ENCODE measurements at places on chromosomes 6 and 20. TPM values are rescaled to one million over a fixed set of nuclear protein-coding genes. Genes with fewer than 3 reads are reported as not detected.

The PRR18 gene
- not detected for total RNA-seq

The LINC00237 gene
- not detected for total RNA-seq

The VWA7 gene
- 3.0 TPM for total RNA-seq

The SEL1L2 gene
- total RNA-seq = not detected

- H3K27me3 ChIP-seq = peaks cover 13% of the 10 kb centered on the region
- H3K27ac ChIP-seq = no peak overlapping the region
- H3K4me1 ChIP-seq = no peaks in the 10 kb centered on the region
- no peak for DNase-seq
Measured at GRCh38 chr20:34984756-34985261, 29.1 kb downstream of the MYH7B start.

DNA sequence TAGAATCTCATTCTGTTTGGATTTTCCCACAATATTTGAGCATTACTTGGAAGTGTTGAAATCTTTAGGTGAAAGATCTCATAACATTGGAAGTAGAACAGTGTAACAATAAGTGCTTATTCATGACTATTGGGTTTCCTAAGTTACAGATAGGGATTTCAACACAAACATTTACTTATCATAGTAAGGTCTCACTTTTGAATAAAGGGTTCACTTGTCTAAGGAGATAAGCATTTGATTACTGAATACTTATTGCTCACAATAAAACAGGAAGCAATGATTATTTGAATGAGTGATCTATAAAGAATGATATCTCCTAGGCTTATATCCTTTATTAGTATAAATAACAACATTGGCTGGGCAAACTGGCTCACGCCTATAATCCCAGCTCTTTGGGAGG is 14.8 kb downstream of the DDX43 start:
- H3K4me3 ChIP-seq = no peak overlapping the region
- peaks cover 14% of the 10 kb centered on the region for H3K36me3 ChIP-seq
- H3K4me1 ChIP-seq = no peaks in the 10 kb centered on the region
- no peaks in the 10 kb centered on the region for H3K27me3 ChIP-seq
- no peak for DNase-seq

GRCh38 chr6:107607116-107607515 is 117.2 kb downstream of the SOBP start:
- H3K36me3 ChIP-seq = no peaks in the 10 kb centered on the region
- peaks cover 23% of the 10 kb centered on the region for H3K27me3 ChIP-seq
- no peak overlapping the region for H3K27ac ChIP-seq
- H3K4me1 ChIP-seq = no peaks in the 10 kb centered on the region
- DNase-seq = no peak
- H3K4me3 ChIP-seq = no peak overlapping the region

GRCh38 chr6:138498629-138499302 is 528 bp downstream of the NHSL1 start:
- H3K36me3 ChIP-seq = no peaks in the 10 kb centered on the region
- H3K4me3 ChIP-seq = no peak overlapping the region
- DNase-seq = no peak
- H3K27me3 ChIP-seq = peaks cover 29% of the 10 kb centered on the region
- H3K4me1 ChIP-seq = no peaks in the 10 kb centered on the region

DNA sequence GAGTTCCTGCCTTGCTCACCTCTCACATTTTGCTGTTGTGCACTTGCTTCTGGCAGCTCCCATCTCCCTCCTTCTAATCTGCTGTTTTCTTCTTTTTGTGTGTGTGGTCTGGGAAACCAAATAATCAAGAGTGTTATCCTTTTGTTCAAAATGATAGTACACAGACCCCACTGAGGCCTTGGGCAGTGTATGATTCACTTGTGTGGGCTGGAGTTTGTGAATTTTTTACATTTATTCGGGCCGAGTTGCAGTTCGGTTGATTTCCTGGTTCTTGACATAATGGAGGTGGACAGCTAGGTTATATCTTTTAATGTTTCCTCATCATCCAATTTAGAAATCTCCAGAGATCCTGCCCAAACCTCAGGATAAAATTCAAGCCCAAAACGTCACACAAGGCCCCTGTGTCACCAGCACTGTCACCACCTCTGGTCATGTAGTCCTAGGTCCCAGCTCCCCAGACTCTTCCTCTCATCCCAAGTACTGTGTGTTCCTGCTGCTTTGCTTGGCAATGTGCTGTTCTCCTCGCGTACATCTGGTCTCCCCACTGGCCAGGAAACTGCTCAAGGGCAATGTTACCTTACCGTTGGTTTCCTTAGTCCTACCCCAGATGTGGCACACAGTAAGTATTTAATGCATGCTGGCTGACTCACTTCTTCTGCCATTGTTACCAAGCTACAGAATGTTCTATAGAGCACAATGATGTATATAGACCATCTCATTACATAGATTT is 55.7 kb upstream of the PHACTR2 start:
- peaks cover 2% of the 10 kb centered on the region for H3K36me3 ChIP-seq
- no peak overlapping the region for H3K27ac ChIP-seq
- peaks cover 21% of the 10 kb centered on the region for H3K4me1 ChIP-seq

DNA sequence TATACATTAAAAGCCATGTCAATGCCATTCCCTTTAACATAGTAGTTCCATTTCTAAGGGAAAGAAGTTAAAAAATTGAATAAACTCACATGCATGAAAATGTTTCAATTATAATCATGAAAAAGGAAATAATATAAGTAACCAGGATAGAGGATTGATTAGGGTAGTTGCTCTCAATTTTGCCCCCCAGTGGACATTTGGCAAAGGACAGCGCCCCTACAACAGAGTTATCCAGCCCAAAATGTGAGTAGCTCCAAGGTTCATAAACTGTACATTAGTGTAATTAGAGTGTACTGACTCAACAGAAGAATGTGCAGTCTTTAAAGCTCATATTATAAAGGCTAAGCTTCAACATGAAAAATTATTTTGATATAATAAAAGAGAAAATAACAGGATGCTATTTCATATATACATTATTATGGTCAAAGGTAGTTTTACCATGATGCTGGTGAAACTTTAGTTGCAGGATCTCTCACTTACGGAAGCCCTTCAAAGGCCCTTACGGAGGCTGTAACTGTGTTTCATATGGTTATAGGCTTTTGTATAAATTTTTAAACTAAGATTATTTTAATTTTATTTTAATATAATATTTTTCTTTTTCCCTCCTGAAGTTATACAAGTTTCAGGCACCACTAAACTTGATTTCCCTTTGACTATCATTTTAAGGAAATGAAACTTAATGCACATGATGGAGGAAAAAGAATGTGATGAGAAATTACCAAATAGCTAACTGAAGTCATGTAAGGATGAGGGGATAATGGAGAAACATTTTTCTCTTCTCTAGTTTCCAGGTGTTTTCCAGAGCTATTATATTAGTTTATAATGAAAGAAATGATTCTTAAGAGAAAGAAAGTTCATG is 403.6 kb downstream of the PLCB1 start:
- DNase-seq = no peak
- H3K4me3 ChIP-seq = no peak overlapping the region
- H3K4me1 ChIP-seq = no peaks in the 10 kb centered on the region
- H3K27me3 ChIP-seq = no peaks in the 10 kb centered on the region
- no peak overlapping the region for H3K27ac ChIP-seq

DNA sequence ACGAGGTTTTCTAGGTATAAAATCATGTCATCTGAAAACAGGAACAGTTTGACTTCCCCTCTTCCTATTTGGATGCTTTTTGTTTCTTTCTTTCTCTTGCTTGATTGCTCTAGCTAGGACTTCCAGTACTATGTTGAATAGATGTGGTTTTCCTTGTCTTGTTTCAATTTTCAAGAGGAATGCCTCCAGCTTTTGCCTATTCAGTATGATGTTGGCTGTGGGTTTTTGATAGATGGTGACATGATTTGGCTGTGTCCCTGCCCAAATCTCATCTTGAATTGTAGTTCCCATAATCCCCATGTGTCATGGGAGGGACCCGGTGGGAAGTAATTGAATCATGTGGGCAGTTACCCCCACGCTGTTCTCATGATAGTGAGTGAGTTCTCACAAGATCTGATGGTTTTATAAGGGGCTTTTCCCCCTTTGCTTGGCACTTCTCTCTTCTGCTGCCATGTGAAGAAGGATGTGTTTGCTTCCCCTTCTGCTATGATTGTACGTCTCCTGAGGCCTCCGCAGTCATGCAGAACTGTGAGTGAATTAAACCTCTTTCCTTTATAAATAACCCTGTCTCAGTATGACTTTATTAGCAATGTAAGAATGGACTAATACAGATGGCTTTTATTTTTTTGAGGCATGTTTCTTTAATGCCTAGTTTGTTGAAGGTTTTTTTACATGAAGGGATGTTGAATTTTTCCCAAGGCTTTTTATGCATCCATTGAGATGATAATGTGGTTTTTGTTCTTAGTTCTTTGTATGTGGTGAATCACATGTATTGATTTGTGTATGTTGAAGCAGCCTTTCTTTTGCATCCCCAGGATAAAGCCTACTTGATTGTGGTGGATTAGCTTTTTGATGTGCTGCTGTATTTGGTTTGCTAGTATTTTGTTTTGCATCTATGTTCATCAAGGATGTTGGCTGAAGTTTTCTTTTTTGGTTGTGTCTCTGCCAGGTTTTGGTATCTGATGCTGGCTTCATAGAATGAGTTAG is 239.1 kb downstream of the THBS2 start:
- no peaks in the 10 kb centered on the region for H3K27me3 ChIP-seq
- DNase-seq = peak; percentile 14
- H3K4me1 ChIP-seq = no peaks in the 10 kb centered on the region
- H3K4me3 ChIP-seq = no peak overlapping the region
- no peak overlapping the region for H3K27ac ChIP-seq
- no peaks in the 10 kb centered on the region for H3K36me3 ChIP-seq

GRCh38 chr6:44238687-44239350 is 8.1 kb upstream of the HSP90AB1 start:
- H3K27ac ChIP-seq = peak overlapping the region; percentile 98
- no peak for DNase-seq
- peak overlapping the region; percentile 89 for H3K4me3 ChIP-seq
- H3K27me3 ChIP-seq = peaks cover 2% of the 10 kb centered on the region

GRCh38 chr20:35318502-35319157 is 26.4 kb upstream of the FAM83C start:
- no peak overlapping the region for H3K4me3 ChIP-seq
- peak overlapping the region; percentile 65 for H3K27ac ChIP-seq
- peaks cover 7% of the 10 kb centered on the region for H3K36me3 ChIP-seq
- peaks cover 44% of the 10 kb centered on the region for H3K4me1 ChIP-seq

- DNase-seq = no peak
- H3K4me3 ChIP-seq = no peak overlapping the region
Measured at GRCh38 chr20:48696671-48697070, 131.1 kb downstream of the PREX1 start.

DNA sequence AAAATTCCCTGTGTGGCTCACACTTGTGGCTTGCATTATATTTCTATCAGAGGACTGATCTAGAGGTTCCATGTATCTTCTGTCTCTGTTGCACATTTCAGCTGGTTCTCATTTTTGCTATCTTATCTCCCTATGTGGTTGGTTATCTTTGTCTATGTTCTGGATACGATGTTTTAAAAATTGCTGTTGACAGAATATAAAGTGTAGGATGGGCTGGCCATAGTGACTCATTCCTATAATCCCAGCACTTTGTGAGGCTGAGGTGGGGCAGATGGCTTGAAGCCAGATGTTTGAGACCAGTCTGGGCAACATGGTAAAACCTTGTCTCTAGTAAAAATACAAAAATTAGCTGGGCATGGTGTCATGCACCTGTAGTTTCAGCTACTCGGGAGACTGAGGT is 9.9 kb upstream of the ULBP3 start:
- no peak overlapping the region for H3K4me3 ChIP-seq
- H3K36me3 ChIP-seq = no peaks in the 10 kb centered on the region
- peaks cover 13% of the 10 kb centered on the region for H3K4me1 ChIP-seq
- H3K27me3 ChIP-seq = peaks cover 42% of the 10 kb centered on the region
- no peak overlapping the region for H3K27ac ChIP-seq
- DNase-seq = no peak

DNA sequence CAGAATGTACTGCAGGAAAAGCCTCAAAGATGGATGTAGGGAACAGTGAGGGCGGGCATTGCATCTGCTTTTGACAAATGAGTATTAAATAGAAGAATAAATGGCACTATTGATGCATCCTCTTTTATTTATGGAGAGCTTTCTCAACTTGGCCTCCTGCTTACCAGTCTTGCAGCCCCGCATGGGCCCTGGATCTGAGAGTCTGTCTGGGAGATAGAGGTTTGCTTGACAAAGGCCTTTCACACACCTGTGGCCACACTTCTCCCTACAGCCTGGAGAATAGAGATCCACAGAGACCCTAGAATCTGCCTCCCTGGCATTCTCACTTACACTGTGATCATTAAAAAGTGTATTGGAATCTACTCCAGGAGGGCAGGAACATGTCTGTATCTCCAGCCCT is 203.8 kb upstream of the CDH4 start:
- no peaks in the 10 kb centered on the region for H3K36me3 ChIP-seq
- H3K4me1 ChIP-seq = no peaks in the 10 kb centered on the region
- H3K27me3 ChIP-seq = no peaks in the 10 kb centered on the region

All from activated CD4-positive, alpha-beta T cell treated with anti-CD3 and anti-CD28 coated beads, Interleukin-2, amount 10 ng/mL, durations not matched to agents 24 days and 14 days (primary cell).